ENCODE measurements at places on chromosomes 11 and 22.
A peak's percentile ranks its signal among the peaks of the same experiment; 100 is the strongest.

GRCh38 chr22:36577019-36577418 is 48.1 kb upstream of the EIF3D start:
- no peak for DNase-seq

GRCh38 chr11:113350336-113351067 is 36.1 kb downstream of the TTC12 start:
- DNase-seq = no peak

DNA sequence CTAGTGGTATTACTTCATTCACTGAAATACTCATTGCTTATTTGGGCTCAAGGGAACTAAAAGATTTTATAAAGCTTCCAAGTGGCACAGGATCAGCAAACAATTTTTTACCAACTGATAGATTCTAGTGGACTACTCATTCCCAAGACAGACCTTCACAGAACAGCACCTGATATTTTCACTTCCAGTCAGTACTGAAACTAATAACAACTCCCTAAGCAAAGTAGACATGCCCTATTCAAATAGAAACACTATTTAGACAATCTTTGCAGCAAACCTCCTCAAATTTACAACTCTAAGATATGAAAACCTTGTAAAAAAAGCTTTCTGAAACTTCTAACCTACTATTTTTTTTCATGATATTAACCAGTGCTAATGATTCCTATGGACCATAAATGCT is 2345.8 kb downstream of the LRRC4C start:
- DNase-seq = no peak

DNA sequence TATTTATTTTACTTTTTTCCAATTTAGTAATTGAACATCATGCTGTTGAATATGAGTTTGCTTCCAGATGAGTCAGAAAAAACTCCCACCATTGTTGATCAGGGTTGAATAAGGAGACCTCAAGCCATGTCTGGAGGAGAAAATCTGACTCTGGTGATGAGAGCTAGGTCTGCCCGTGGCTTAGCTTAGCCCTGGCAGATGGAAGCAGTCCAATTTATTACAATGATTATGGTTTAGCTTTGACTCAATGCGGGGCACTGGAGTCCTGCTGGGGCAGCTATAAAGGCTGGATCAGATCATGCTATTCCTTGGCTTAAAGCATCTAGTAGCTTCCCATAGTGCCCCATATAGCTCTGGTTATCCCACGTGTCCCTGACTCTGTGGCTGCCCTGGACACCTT is 506.5 kb downstream of the MN1 start:
- DNase-seq = no peak

- DNase-seq = peak; percentile 21
Observed at GRCh38 chr22:29154364-29155048, 51.2 kb upstream of the EMID1 start.

- no peak for DNase-seq
Observed at GRCh38 chr11:75063741-75064314, 32.8 kb downstream of the OR2AT4 start.

- no peak for DNase-seq
Observed at GRCh38 chr11:133762538-133762937, 82.8 kb downstream of the SPATA19 start.

DNA sequence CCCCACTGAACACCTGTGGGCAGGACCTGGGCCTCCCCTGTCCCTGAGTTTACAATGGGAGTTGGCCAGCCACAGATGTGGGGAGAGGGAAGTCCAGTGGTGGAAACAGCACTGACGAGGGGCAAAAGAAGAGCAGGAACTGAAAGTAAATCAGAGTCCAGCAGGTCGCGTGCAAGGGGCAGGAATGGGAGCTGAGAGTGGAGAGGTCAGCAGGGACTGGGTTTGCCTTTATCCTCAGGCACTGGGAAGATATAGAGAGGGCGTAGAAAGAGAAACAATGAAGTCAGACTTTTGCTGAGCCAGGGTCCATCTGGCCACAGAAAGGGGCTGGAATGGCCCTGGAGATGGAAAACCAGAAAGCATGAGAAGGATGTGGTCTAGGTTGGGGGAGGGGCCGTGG is 8.5 kb downstream of the P2RY6 start:
- DNase-seq = no peak

GRCh38 chr11:66851239-66851596 is 5.6 kb upstream of the LRFN4 start:
- no peak for DNase-seq

DNA sequence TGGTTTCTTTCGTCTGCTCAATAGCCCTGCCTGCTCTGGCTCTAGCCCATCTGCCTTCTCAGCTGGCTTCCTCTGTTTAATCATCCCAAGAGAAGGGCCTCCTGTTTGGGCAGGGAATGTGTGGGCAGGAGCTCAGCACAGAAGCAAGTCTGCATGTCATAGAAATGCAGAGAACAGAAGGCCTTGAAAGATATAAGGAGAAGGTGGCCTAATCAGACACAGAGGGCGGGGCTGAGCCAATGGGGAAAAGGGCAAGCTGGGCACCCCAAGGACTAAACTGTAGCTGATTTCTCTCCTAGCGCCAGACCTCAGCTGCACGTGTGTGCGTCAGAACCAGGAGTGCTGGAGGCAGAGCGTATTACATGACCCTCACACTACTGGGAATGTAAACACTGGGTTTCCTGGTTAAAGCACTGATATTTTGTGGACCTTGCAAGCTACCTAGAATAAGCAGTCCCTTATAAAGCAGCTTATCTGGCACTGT is 7.6 kb upstream of the CCKBR start:
- no peak for DNase-seq

DNA sequence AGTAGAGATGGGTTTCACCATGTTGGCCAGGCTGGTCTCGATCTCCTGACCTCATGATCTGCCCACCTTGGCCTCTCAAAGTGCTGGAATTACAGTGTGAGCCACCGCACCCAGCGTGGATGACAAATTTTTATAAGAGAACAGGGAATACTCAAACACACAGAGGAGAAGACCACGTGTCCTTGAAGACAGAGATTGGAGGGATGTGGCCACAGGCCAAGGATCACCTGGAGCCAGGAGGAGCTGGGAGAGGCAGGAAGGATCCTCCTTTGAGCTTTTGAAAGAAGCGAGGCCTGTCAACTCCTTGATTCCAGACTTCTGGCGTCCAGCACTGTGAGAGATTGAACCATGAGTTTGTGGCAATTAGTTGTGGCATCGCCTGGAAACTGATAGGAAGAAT is 1049.5 kb downstream of the TBC1D22A start:
- no peak for DNase-seq

- no peak for DNase-seq
Observed at GRCh38 chr11:132881622-132882021, 650.7 kb downstream of the OPCML start.

GRCh38 chr11:80993536-80993935 is 1552.7 kb upstream of the TENM4 start:
- no peak for DNase-seq

GRCh38 chr22:38862375-38863329 is 9.4 kb downstream of the CBX6 start:
- DNase-seq = no peak

- no peak for DNase-seq
Observed at GRCh38 chr11:12930850-12931249, 78.3 kb upstream of the RASSF10 start.

- no peak for DNase-seq
Observed at GRCh38 chr22:48960980-48961660, 866.6 kb downstream of the BRD1 start.

DNA sequence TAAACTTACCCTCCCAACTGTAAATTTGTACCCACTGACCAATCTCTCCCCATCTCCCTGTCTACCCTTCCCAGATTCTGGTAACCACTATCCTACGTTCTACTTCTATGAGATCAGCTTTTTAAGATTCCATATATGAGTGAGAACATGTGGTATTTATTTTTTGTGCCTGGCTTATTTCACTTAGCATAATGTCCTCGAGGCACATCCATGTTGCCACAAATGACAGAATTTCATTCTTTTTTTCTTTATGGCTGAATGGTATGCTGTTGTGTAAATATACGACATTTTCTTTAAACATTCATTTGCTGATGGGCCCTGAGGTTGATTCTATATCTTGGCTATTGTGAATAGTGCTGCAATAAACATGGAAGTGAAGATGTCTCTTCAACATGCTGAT is 74.7 kb upstream of the RRM1 start:
- DNase-seq = no peak

- DNase-seq = no peak
Observed at GRCh38 chr11:13928566-13929251, 33.8 kb upstream of the SPON1 start.

All from NCI-H748 treated with DMSO at 0.1 percent for 48 hours (cell line).